ENCODE measurements at places on chromosomes 1 and 21.

DNA sequence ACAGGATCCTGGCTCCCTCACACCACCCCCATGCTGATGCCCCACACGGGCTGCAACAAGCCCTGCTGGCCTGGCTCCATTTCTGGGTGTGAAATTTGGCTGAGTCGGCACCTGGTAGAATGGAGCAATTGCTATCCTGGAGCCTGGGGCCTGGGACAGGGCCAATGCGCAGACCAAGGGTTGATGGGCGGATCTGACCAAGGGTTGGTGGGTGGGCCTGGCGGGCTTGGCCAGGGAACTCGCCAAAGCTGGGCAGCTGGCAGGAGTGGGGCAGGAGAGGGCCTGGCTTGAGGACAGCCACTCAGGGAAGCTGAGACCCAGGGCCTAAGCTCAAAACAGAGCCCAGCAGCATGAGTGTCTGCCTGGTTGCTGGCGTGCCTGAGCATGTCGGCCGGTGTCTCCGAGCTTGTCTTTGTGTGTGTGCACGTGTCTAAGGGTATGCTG lies 70.9 kb upstream of the POU3F1 start:
- DNase-seq, result no peak

DNA sequence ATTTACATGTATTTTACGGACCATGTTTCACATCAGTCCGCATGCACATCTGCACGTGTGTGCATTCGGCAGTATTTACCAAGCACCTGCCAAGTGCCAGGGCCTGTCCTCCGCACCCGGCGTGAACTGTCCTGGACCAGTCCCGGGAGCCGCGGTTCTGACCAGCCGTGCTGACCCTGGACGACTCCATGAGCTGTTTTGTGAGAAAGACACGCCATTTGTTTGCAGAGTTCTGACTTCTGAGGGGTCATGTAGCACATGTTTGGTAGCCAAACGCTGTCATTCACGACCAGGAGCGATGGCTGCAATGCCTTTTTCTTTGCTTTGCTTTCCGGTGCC lies 3.3 kb upstream of the OLIG2 start:
- no peak for DNase-seq

GRCh38 chr21:31756787-31757186 lies 24.9 kb upstream of the SCAF4 start:
- DNase-seq, result no peak

DNA sequence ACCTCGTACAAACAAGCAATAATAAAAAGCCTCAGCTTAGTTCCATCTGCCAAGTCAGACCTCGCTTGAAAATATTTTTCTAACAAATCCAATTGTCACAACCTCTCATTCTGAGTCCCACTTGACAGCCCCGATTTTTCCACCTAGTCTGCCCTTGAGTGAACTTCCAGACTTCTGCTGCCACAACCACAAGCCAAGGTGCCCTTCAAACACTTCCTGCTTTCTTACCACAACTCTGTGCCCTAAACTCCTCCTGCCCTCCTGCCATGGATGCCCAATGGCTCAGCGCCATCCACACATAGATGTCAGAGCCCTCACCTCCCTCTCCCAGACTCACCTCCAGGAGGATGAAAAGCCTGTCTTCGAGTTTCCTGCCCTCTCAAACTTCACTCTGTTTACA lies 3.9 kb downstream of the TMPRSS2 start:
- no peak for DNase-seq
